ENCODE measurements at places on chromosomes 6 and 20.

DNA sequence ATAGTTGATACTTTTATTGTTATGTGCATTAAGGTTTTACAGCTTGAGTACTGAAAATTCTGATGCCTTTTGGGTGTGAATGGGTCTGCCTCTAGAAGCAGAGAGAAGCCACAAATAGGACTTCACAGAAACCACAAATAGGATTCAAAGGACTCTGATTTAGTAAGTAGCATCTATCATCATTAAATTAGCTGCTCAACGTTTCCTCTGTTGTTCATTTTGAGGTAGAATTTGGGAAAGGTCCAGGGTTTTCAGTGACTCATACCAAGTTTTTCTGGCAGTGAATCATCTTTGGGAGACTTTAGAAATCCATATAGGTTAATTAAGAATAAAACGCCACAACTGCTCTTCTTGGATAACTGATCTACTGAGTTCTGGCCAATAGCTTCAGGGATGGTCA, 105.1 kb downstream of the PHF3 start:
- no peak for DNase-seq

DNA sequence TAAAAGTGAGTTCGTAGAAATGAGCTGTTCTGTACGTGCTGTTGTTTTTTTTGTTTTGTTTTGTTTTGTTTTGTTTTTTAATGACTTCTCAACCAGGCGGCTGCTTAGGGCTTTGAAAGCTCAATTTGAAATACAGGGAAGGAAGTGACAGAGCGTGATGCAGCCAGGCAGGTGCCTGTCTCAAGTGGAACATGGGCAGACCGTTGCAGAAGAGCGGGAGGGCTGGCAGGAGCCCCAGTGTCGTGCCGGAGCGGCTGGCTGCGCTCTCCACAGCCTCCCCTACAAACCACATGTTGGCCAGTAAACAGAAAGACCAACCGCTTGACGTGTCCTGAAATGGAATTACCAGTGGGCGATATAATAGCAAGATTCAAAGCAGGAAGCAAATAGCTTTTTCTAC, 164.9 kb upstream of the RREB1 start:
- DNase-seq: no peak

- DNase-seq: no peak
Measured at GRCh38 chr6:161696801-161697200, 422.9 kb upstream of the AGPAT4 start.

- no peak for DNase-seq
Measured at GRCh38 chr6:19167251-19167650, 669.9 kb upstream of the ID4 start.

- DNase-seq: no peak
Measured at GRCh38 chr6:6682225-6682624, 93.7 kb downstream of the LY86 start.

- no peak for DNase-seq
Measured at GRCh38 chr6:106100755-106101154, 14.6 kb downstream of the PRDM1 start.

GRCh38 chr6:121573481-121573880, 138.0 kb downstream of the GJA1 start:
- DNase-seq: no peak

GRCh38 chr6:157220485-157220884, 102.8 kb downstream of the TMEM242 start:
- DNase-seq: no peak

DNA sequence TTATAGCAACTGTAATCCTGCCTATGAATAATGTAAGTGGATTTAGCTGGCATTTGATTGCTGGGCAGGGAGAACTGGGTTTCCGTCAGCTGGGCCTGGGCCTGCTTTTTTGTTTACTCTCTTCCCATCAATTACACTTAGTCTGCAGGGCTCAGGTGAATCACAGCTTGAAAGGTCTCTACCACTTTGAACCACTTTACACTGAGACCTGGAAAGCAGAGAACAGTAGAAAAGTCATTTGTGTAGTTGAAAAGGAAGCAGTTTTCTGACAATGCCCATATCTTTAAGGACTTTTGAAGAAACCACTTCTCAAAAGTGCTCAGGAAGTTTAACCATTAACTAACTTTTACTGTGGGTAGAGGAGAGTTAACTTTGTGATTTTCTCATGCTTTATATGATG, 315.4 kb upstream of the SASH1 start:
- no peak for DNase-seq

DNA sequence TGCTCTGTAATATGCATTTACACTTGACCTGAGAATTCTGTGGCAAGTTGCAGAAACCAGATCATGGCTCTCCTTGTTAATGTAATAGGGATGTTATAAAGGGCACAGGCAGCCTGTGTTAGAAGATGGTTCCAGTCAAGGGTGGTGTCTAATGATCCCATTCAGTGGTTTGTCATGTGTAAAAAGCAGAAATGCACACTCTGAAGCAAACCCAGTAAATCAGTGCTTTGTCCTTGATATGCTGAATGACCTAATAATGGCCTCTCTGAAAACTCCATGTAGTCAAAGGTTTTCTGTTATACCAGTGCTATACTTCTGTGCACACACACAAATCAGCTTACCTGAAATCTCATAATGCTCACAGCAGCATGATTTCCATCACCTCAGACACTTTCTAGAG, 66.2 kb downstream of the SOBP start:
- no peak for DNase-seq
